ENCODE measurements at places on chromosomes 4 and X. TPM values are rescaled to one million over a fixed set of nuclear protein-coding genes. Genes with fewer than 3 reads are reported as not detected.

The ARL9 gene
- 2.1 TPM for polyA plus RNA-seq

The MAGEA4 gene
- not detected for polyA plus RNA-seq

DNA sequence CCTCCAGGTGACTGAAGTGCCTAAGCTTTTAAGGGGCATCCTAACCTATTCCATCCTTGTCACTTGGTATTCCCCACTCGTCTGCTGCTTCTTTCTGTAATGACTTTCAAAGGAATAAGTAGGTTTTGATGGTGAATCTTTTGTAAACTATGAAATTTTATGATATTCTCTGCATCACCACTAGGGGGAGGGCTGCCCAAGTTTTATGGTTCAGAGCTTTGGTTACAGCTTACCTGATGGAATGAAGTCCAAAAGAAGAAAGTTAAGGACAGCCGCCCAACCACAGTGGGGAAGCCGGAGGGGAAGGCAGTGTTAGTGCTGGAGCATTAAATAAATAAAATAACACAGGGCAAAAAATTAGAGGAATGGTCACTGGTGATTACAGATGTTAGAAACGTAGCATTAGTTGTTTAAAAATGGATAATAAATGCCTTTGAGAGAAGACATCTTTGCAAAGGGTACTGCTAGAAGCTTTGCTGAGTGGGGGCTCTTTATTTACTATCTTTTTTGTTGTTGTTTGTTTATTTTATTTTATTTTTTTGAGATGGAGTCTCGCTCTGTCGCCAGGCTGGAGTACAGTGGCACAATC lies 204.9 kb downstream of the GBA3 start:
- peak; percentile 55 for DNase-seq

DNA sequence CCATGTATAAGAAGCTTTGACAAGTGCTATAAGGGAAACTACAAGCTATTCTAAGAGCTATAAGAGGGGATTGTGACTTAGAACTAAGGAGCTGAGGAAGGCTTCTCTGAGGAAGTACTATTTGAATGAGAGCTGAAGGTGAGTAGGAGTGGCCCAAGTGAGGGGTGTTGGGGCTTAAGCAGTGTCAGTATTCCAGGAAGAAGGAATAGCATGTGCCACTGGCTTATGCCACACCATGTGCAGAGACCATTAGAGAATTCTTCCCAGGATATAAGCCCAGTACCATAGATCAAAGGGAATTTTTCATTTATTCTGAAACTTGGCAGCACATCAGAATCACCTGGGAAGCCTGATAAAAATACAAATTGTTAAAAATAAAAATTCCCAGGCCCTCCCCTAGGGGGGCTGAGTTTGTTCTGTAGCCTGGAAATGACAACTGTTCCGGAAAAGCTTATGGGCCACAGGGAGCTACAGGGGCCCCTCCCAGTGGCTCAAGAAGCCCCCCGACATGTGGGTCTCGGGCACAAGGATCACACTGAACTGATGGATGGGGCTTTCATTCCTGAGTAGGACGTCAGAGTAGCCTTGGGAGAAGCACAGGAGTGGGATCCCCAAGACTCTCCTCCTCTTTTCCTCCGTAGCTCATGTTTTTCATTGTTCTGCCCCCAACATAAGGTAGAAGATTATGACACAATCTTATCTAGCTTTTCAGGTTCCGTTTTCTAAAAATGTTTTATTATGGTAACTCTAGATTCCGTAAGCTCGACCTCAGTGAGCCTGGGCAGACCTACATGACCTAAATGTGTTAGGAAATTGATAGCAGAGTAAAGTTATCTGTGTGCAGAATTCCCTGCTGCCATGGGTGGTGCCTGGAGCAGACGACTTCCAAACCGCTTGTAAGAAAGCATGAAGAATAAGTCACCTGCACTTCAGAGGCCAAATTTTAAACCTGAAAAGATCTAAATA lies 119.3 kb downstream of the AFF1 start:
- DNase-seq = no peak

GRCh38 chrX:147602176-147602696 lies 309.5 kb upstream of the FMR1 start:
- DNase-seq = no peak
